ENCODE measurements at places on chromosomes 16 and 17. TPM values are rescaled to one million over a fixed set of nuclear protein-coding genes. Genes with fewer than 3 reads are reported as not detected.

DNA sequence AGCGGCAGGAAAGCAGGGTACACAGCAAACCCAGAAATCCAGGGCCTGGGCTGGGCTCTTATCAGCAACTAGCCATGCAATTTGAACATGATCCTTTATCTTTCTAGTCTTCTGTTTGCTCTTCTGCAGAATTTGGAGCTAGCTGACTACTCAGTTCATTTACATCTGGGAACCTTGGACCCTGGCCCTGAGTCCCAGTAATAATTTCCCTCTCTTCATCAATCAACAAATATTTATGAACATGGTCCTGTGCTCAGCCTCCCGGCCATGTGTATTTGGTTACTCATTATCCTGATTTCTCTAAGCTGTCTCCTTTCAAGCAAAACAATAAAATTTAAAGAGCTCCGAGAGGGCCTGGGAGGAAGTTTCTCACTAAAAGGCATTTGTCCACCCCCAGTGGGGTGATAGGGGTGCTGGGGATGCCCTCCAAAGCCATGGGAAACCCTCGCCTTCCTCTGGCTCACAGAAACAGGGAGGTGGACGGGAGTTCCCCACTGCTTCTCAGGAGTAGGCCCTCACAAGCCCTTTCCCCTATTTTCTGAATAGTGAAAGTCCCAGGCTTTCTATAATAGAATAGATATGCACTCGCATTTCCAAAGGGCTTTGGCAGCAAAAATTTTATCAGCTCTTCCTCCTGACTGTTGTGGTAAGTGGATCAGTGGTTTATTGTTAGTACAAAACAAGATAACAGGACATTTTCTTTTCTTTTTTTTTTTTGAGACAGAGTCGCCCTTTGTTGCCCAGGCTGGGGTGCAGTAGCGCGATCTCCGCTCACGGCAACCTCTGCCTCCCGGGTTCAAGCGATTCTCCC lies 6.9 kb upstream of the WDR59 start:
- DNase-seq = no peak

- DNase-seq = no peak
Measured at GRCh38 chr17:57704448-57704847, 40.7 kb downstream of the CCDC182 start.

PPP1R9B gene
- total RNA-seq = 101 TPM

- no peak for DNase-seq
Measured at GRCh38 chr16:9610727-9611126, 519.3 kb downstream of the HAPSTR1 start.

GRCh38 chr16:12188935-12189249 lies 212.4 kb downstream of the SNX29 start:
- DNase-seq = no peak

RCVRN gene
- not detected for total RNA-seq

GRCh38 chr16:14302399-14303181 lies 231.5 kb downstream of the MRTFB start:
- DNase-seq = peak; percentile 45

YBX2 gene
- 14.6 TPM for total RNA-seq

DNA sequence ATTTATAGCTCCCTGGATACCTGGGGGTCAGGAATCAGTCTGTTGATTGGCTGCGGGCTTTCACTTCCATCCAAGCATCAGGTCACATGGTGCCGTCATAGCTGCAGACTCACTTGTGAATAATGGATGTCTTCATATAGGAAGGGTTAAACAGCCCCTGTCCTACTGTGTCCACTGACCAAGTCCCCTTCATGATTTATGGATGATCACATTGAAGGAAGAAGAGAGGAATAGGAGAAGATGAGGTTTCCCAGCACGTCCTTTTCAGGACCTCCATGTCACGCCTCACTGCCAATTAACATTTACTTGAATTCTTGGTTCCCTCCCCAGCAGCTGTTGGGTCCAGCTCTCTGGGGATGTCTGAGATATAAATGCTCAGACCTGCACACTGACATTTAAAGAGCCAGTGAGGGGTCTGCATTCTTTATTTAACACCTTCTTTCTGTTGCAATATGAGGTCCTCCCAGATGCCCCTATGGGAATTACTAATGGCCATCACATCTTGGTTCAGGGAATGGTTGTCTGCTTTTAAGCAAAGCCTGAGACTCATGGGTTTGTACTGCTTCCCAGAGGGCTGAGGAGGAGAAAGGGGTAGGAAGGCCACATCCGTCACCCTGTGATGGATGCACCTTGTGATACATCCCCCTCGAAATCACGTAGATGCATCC lies 230.6 kb upstream of the HSBP1 start:
- no peak for DNase-seq

GRCh38 chr16:61814726-61815347 lies 221.4 kb downstream of the CDH8 start:
- no peak for DNase-seq

KRT27 gene
- total RNA-seq = not detected

KRT39 gene
- total RNA-seq = 0.15 TPM

GRCh38 chr16:51734220-51734619 lies 583.1 kb upstream of the SALL1 start:
- no peak for DNase-seq

SKAP1 gene
- total RNA-seq = 2.1 TPM
